NCI-H1105 treated with DMSO at 0.1 percent for 48 hours (cell line): ENCODE measurements at places on chromosomes 4 and X.

- DNase-seq, result no peak
Observed at GRCh38 chr4:1368421-1369090, 21.5 kb downstream of the UVSSA start.

DNA sequence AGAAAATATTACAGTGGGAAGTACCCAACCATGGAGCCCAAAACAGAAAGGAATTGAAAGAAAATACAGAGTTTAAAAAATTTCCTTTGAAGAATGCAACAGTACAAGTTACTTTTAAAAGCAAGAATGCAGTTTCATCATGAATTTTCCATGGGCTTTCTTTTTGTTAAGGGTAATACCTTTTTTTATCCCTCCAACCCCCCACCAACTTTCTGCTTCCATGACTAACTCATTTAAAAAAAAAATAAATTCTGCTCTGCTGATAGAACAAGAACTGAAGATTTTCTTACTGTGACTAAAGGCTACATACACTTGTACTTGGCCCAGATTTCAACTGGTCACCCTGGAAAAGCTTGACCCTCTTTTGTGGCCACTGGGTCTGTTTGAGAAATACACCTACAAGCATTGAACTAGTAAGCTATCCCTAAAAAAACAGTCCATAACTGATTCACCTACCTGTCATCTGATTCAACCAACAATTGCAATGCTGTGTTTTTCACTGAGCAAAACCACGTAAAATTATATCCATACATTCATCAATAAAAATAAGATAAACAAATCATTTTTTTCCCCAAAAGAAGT is 214.2 kb downstream of the NSUN7 start:
- no peak for DNase-seq

GRCh38 chr4:55859711-55860110 is 6.3 kb downstream of the EXOC1 start:
- DNase-seq, result no peak

DNA sequence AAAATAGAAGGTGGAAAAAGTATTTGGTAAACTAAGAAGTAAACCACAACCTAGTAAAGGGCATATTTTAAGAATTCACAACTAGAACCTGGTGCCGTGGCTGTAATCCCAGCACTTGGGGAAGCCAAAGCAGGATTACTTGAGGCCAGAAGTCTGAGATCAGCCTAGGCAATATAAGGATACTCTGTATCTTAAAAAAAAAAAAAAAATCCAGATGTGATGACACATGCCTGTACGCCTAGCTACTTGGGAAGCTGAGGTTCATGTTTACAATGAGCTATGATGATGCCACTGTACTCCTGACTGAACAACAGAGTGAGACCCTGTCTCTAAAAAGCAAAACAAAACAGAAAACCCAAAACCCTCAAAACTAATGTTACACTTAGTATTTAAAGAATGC is 294.9 kb upstream of the ZCCHC13 start:
- no peak for DNase-seq

- DNase-seq, result no peak
Observed at GRCh38 chr4:124947622-124948265, 235.2 kb upstream of the ANKRD50 start.

- no peak for DNase-seq
Observed at GRCh38 chrX:57379296-57379695, 92.8 kb downstream of the FAAH2 start.
